G401 (cell line): ENCODE measurements at places on chromosomes 13 and 19. TPM values are rescaled to one million over a fixed set of nuclear protein-coding genes. Genes with fewer than 3 reads are reported as not detected.

- no peak for DNase-seq
Measured at GRCh38 chr19:28577233-28577632, 635.7 kb downstream of the UQCRFS1 start.

LMTK3 gene
- 8.1 and 12.5 TPM in 2 replicates for total RNA-seq

ANGPTL4 gene
- total RNA-seq = 2.2 and 8.4 TPM in 2 replicates

CARS2 gene
- 91.1 and 97.3 TPM in 2 replicates for total RNA-seq

GRCh38 chr13:68048802-68049359, 818.7 kb upstream of the PCDH9 start:
- DNase-seq = no peak

GRCh38 chr13:29676941-29677452, 81.5 kb upstream of the SLC7A1 start:
- peak; percentile 14 for DNase-seq

DNA sequence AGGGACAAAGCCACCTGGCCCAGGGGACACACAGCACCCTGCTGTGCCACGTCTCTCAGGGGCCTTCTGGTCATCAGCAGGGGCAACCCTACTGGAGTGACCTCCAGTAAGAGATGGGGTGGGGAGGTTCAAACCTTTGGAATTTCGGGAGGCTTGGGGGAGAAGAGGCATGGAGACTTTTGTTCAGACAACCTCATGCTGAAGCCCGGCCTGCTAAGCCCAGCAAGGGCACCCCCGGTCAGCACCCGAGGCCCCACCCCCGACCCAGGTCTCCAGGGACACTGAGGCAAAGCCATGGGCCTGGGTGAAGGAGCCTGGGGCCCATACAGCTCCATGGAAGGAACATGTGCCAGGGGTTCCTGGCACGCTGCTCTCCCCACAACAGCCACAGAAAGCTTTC, 23.3 kb downstream of the ZNF787 start:
- no peak for DNase-seq

- peak; percentile 73 for DNase-seq
Measured at GRCh38 chr13:83423381-83423780, 458.9 kb downstream of the SLITRK1 start.

DNA sequence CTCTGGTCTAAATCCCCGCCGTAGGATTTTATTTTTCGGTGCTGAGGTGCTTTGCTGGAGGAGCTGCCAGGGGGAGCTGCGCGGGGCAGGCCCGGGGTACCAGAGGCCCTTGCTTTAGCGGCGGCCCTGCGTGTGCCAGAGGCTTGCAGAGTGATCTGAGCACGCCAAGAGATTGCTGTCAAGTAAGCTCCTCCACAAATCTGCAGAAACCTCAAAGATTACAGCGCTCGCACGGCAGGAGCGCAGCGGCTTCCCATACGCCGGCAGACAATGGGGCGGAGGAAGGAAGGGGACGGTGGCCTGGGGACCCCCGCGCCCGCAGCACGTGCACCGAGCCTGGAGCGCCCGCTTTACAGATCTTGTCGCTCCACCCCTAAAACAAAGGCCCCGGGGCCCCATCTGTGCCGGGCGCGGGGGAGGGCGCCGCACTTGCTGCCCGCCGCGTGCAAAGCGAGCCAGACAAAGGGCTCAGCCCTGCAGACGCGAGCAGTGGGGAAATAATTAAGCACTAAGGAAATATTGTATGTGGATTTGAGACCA, 9.1 kb upstream of the C19orf12 start:
- DNase-seq = peak; percentile 50

ACER1 gene
- total RNA-seq = not detected in 2 replicates

GRCh38 chr13:93225610-93226009, 997 bp upstream of the GPC6 start:
- DNase-seq = no peak

DNA sequence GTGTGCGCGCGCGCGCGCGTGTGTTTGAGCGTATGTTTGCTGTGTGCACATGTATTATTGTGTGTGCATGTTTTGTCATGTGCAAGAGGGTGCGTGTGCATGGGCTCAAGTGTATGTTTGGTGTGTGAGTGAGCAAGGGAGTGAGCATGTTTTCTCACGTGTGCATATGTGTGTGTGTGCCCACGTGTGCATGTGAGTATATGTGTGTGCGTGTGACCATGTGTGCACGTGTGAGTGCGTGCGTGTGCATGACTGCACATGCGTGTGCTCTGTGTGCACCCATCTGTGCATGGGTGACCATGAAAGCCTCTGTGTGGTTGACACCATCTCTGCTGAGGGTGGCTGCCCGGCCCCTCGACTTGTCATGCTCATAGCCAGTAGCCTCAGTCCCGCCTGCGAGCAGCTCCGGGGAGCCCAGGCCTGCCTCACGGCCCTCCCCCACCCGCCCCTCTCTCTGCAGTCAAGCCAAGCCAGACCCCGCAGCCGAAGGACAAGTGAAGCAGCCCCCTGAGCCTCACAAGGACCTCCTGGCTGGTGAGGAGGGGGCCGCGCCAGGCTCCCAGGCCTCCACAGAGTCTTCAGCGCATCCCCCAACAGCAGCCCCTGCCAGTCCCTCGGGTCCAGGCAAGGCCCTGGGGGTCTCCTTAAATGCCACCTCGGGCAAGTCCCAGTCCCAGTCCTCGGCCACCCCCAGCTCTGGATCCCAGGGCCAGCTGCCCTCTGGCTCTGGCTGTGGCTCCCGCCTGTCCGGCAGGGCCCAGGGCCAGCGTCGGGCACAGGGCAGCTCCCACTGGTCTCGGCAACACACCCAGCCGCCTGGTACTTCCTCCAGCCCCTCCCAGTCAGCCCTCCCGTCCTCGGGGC, 6.0 kb downstream of the REEP6 start:
- DNase-seq = no peak

SLC27A5 gene
- 12.0 and 28.6 TPM in 2 replicates for total RNA-seq

DNA sequence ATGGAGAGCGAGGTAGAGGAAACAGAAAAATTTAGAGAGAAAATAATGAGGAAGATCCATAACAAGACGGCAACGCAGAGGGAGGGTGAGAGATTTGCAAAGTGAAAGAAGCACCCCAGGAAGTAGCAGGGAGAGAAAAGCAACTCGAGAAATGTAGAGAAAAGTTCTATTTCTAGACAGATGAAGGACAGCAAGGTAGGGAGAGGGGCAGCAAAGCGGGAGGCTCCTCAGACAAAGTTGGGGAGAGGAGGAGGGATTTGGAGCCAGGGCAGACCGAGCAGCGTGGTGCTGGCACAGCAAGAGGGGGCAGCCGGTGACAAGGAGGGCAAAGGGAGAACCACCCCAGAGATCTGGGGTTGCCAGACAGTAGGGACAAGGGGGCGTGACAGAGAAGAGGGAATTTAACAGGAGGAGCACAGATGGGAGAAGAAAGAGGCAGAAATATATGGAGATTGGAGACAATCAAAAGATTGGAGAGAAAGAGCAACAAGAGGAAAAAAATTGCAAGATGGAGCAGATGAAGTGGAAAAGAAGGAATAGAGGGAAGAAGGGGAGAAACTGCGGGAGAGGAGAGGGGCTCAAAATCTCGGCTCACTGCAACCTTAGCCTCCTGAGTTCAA, 989 bp downstream of the ZNF766 start:
- DNase-seq = peak; percentile 1

KIR2DL4 gene
- not detected in 2 replicates for total RNA-seq

ZNF665 gene
- total RNA-seq = not detected in 2 replicates

DNA sequence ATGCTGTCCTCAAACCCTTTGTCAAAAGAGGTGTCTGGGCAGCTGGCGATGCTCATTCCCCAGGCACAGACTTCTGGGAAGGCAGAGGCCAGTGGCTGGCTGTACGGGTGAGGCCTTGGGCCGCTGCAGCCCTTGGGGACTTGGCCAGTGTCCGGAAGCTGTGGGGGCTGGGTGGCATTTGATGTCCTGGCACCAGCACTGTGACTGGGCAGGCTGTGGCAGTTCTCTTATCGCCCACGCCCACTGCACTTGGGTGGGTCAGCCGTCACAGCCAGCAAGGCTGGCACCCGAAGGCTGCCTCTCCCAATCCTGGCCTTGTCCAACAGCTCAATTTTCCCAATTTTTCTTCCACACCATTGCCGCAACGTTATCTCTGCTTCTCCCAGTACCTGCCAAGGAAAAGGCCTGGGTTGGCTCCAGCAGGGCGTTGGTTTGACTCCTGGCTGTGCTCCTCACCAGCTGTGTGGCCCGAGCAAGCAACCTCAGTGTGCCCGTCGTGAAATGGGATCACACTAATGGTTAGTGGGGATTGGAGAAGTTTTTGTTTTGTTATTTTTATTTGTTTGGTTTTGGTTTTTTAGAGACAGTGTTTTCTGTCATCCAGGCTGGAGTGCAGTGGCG, 12.7 kb upstream of the SLC44A2 start:
- DNase-seq = peak; percentile 17

- DNase-seq = no peak
Measured at GRCh38 chr13:54511366-54511765, 1482.8 kb downstream of the OLFM4 start.

COL4A1 gene
- 0.18 and 0.98 TPM in 2 replicates for total RNA-seq

GRCh38 chr19:21580101-21580500, 74.7 kb downstream of the ZNF429 start:
- DNase-seq = no peak

MEF2B gene
- 2.9 TPM in 1 of 2 replicates, not detected in the other for total RNA-seq

GRCh38 chr19:33391631-33392249, 18.2 kb downstream of the CEBPG start:
- DNase-seq = no peak

DNA sequence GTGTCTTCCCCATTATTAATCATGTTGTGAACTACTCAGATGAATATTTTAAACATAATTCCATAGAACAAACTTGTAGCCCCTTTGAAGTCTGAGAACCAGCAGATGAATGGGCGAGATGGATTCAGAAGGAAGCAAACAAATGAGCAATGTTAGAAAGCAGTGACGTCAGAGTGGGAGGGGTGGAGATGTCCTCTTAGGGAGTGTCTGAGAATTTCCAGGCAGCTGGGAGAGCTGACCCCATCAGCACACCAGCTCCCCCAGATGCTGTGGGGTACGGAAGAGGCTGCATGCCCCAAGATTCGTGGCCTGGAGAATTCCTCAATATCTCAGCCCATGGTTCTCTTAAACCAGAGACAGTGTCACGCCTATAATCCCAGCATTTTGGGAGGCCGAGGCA, 68.6 kb downstream of the DPF1 start:
- DNase-seq = no peak

GRCh38 chr19:10727685-10728201, 9.9 kb downstream of the DNM2 start:
- peak; percentile 10 for DNase-seq

GRCh38 chr13:85661675-85662074, 137.5 kb downstream of the SLITRK6 start:
- no peak for DNase-seq

- no peak for DNase-seq
Measured at GRCh38 chr19:6233056-6233826, 46.5 kb downstream of the MLLT1 start.

EFNB2 gene
- total RNA-seq = 0.74 and 2.7 TPM in 2 replicates
